Midbrain (tissue), 1 donor: ENCODE measurements at places on chromosomes 2 and 18.
A peak's percentile ranks its signal among the peaks of the same experiment; 100 is the strongest.

DNA sequence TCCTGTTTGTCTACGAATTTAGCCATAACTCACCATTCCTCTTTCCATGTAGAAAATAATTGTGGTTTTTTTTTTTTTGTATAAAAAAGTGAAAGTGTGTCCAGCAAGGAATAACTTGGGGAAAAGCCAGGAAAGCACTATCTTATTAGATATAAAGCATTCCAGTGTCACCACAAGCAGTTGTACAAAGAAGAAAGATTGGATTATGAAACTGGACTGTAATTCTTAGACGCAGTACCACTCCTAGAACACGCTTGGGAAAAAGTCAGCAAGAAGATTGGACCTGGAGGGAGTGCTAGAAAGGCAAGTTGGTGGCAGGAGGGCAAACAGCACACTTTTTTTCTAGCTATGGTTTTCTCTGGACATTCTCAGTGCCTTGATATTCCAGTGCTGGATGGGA lies 186.7 kb downstream of the PARD3B start:
- DNase-seq, result no peak

DNA sequence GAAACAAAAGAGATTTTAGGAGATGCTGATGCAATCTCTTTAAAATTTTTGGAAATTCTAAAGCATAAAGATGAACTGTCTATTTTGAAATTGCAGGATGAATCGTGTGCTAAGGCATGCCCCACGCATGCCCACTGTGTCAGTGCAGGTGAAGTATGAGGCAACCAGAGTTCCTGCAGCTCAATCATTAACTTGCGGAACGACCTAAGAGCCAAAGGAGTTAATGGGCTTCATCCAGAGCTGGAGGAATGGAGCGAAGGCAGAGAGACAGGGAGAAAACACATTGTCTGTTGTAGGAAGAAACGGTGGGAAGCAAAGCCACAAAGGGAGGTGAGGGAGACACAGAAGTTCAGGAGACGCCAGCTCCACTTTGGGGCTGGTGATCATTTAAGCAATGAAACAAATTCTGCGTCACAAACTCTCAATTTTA lies 265.2 kb downstream of the CCDC85A start:
- DNase-seq, result no peak

- DNase-seq, result peak; percentile 98
These were observed 555 bp downstream of the TMEM18 start for GRCh38 chr2:676647-677055.

- no peak for DNase-seq
These were observed 355.9 kb upstream of the KLHL29 start for GRCh38 chr2:23029111-23029510.

DNA sequence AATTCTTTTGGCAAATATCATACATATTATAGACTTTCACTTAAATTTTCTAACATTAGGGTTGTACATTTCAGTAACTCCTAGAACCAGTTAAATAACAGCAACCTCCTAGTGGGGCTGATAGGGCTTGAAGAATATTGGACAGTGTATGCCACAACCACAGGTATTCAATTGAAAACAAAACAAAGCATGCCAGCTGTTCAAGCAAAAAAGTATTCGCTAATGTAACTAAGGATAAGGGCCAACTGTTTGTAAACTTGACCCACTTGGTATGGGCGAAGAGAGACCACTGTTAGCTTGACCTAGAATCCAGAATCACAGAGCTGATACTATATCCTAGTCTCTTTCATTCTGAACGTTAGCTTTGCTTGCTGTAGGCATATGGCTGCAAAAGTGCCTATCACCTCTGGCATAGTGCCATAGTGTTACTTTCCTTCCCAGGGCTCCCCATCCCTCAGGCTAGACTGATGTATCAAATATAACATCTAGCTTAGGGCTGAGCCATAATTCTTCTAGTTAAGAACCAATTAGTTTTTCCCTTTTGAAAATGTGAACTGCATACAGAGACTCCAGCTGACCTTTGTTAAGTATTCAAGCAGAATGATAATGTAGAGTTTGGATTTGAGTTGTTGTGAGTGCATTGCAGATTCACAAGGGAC lies 458.8 kb upstream of the NRXN1 start:
- no peak for DNase-seq

DNA sequence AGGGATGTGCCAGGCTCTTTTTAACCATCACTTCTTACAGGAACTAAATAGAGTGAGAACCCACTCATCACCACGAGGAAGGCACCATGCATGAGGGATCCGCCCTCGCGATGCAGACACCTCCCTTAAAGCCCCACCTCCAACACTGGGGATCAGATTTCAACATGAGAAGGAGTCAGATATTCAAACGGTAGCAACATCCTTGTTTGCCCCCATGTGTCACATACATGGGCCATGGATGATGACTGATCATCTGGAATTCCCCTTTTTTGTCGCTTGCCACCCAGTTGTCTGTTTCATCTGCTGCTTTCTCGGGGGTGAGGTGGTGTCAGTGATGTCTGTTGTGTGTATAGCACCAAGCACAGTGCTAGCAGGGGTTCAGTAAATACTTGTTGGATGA lies 57.9 kb downstream of the NCK2 start:
- no peak for DNase-seq

- peak; percentile 24 for DNase-seq
These were observed 2.4 kb downstream of the FARP2 start for GRCh38 chr2:241358470-241358869.
